ENCODE measurements at places on chromosomes 16 and 17. TPM values are rescaled to one million over a fixed set of nuclear protein-coding genes. Genes with fewer than 3 reads are reported as not detected.

The GCGR gene
- 0.07 TPM for total RNA-seq

The ZFP3 gene
- 3.5 TPM for total RNA-seq

The TM4SF5 gene
- not detected for total RNA-seq

The BAIAP3 gene
- total RNA-seq: 0.66 TPM

The GPR179 gene
- total RNA-seq: not detected

The KRT28 gene
- not detected for total RNA-seq

The JPH3 gene
- not detected for total RNA-seq

The TMEM204 gene
- total RNA-seq: 40.3 TPM

The FOXL1 gene
- total RNA-seq: not detected

The ICAM2 gene
- 98.9 TPM for total RNA-seq

The ABCC11 gene
- total RNA-seq: 0.05 TPM

The ODAD4 gene
- total RNA-seq: 0.73 TPM

The SOST gene
- not detected for total RNA-seq

The GPRC5C gene
- total RNA-seq: not detected

The GH2 gene
- not detected for total RNA-seq

The PRPSAP2 gene
- 58.6 TPM for total RNA-seq

The PRPF8 gene
- 375 TPM for total RNA-seq

The SULT1A2 gene
- total RNA-seq: 0.30 TPM

The MIEF2 gene
- 5.5 TPM for total RNA-seq

Data from T-helper 2 cell treated with Interferon-gamma antibody and Interleukin-4, amounts not matched to agents 100 ng/mL and 5 ng/mL, for 36 hours (primary cell).